NCI-H2081 (cell line): ENCODE measurements at places on chromosomes 2 and 18.

DNA sequence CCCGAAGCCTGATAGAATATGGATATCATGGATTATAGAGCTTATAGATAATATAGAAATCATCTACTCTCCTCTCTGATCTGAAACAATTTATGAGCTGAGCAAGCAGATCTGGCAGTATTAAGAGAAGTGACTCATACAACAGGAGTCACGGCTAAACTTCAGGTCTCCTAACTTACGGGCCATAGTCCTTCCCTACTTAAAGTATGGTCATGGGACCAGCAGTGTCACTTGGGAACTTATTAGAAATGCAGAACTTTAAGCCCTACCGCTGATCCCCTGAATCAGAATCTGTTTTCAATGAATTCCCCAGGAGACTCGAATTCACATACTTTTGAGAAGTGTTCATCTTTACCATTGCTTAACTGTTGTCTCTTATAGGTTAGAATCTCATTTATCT lies 195.7 kb upstream of the FANCL start:
- DNase-seq, result no peak

GRCh38 chr2:74137651-74138599 lies 9.8 kb downstream of the BOLA3 start:
- DNase-seq, result no peak

GRCh38 chr2:8176887-8177286 lies 505.0 kb upstream of the ID2 start:
- no peak for DNase-seq

DNA sequence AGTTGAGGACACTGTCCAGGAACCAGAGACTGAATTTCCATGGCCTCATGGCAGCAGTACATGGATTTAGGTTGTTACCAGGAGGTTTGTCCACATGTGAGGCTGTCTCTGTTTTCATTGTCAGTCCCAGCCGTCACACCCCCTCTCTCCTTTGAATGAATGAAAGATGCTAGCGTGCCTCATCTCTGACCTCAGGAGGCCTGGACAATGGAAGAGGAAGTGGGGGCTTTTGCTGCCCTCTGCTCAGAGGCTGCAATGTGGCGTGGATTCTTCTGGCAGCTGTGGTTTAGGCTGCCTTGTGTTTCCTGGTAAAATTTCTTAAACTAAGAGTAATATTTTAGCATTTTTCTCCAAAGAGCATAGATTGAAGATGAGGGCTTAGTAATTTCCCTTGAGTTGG lies 47.5 kb downstream of the RAB31 start:
- no peak for DNase-seq

DNA sequence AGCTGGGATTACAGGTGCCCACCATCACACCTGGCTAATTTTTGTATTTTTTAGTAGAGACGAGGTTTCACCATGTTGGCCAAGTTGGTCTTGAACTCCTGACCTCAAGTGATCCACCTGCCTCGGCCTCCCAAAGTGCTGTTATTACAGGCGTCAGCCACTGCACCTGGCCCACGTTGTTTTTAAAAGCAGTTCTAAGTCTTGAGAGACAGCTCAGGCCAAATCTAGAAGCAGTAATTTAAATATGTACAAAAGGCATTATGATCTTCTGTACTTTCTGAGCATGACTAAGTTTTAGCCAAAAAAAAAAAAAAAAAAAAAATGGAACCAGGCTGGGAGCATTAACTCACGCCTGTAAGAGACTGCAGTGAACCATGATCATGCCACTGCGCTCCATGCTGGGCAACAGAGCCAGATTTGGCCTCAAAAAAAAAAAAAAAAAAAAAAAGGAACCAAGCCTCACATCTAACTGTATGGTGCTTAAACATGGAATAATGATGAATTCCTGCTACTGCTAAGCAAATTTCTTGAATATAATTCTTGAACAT lies 4.0 kb downstream of the ABHD3 start:
- DNase-seq, result no peak

- no peak for DNase-seq
Measured at GRCh38 chr2:63484901-63485300, 103.4 kb downstream of the WDPCP start.
